Stimulated activated CD8-positive, alpha-beta memory T cell treated with anti-CD3 and anti-CD28 coated beads, Interleukin-15, amount 100 ng/mL, for 48 hours (primary cell): ENCODE measurements at places on chromosomes 16 and 17.

DNA sequence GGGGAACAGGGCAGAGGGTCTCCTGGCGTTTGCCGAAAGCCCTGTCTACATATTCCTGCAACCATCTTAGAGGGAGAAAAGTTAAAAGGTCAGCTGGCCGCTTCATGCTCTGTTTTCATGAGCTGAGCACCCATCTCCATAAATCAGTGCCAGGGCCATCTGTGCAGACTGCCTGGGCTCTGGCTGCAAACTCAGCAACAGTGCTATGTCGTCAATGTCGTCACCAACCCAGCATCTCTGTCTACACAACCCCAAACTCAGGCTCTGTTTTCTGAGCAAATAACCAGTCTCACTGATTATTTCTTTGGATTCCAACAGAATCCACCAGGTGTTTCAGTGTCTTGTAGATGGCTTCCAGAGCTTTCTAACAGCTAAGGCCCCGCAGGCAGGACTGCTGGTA is 65.0 kb downstream of the HS3ST2 start:
- DNase-seq: no peak

DNA sequence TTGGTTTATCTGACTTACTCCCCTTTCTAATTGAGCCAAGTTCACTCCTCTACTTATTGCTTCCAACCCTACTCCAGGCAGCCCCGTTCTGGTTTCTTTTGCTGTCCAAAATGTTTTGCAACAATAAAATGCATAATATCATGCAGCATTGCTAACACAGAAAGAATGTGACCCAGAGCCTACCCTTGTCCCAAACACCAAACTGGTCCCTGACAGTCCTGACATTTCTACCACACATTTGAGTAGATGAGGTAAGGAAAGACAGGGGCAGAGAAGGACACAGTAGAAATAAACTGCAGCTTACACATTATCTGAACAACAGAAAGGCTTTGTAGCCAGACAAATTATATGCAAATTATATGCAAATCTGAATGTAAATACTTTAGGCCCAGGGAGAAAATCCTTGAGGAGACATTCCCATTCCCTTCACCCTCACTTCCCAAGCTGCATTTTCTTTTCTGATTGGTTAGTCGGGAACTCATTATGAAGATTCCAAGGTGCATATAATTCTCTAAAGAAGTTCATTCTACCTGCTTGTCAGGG is 31.6 kb downstream of the SOX9 start:
- no peak for DNase-seq

GRCh38 chr17:27514595-27515413 is 58.6 kb downstream of the KSR1 start:
- DNase-seq: no peak

GRCh38 chr16:46918905-46919792 is 35.0 kb downstream of the GPT2 start:
- DNase-seq: no peak

DNA sequence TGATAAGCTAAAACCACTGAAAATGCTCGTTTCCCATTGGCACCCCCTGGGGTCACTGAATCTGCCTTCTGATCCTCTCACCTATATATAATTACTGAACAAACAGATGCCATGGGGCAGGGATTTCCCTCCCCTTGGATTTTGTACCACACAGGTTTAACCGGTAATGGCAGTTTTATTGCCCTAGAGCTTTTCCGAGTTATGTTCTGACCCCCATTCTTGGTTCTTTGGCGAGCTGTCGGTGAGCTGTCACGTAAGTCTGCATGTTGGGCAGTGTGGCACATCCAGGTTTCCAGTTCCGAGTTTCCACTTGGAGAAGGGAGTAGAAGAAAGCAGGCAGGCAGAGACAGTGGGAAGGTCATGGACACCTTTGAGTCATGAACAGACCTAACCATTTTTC is 7.1 kb downstream of the TMEM97 start:
- no peak for DNase-seq

DNA sequence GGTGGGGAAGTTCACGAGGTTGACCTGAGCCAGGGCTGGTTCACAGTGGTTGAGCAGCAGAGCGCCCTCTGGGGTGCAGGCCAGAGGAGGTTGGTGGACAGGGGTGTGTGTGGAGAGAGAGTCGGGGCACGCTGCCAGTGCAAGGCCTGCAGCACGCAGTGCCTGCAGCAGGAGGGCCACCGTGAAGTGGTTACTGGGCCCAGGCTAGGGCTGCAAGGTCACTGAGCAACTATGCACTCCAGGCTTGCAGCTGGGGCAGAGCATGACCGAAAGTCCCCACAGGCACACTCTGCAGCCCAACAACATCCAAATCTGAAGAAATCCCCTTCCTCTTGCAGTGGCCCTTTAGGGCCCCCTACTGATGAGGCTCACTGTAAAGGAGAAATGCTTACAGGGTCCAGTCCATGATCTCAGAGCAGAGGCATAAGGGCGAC is 89.1 kb upstream of the NOL11 start:
- no peak for DNase-seq

- DNase-seq: no peak
Observed at GRCh38 chr16:19754644-19755036, 36.6 kb downstream of the IQCK start.

DNA sequence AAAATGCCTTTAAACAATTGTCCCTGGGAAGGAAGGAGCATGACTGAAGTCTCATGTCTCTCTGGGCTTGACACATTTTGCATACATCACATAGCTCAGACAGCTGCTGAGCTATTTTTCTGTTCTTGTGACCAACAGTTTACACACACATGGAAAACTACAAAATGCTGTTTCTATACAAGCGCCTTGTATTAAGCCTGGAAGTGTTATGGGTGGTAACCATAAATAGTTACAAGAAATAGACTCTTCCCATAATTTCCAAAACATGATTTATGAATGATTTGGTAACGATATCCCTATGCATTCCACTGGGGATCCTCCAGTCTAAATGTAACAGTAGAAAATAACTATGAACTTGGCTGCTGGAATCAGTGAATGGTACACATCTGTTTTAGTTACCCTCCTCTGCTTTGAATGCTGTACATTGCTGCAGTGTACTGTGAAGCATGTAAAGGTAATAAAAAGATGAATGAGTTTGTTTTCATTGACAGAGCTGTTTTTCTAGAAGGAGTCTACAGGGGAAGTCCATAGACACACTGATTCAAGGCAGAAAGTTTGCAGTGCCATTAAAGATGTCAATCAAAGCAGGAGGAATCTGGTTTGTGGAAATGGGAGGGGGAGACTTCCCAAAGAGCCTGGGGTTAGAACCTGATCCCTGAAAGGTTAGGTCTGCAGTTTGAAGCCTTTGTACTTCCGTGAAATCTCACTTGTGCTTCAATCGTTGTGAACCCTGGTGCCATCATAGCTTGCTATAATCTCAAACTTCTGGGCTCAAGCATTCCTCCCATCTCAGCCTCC is 5.0 kb downstream of the ACSF2 start:
- DNase-seq: no peak

GRCh38 chr16:47059991-47060390 is 83.8 kb downstream of the NETO2 start:
- DNase-seq: no peak

DNA sequence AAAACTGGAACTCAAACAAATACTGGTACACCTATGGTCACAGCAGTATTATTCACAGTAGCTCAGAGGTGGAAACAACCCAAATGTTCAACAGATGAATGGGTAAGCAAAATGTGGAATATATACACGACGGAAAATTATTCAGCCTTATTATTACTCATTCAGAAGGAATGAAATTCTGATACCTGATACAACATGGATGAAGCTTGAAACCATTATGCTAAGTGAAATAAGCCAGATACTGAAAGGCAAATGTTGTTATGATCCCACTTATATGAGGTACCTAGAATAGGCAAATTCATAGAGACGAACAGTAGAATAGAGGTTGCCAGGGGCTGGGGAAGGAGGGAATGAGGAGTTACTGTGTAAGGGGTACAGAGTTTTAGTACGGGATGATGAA is 27.1 kb upstream of the MYLK3 start:
- DNase-seq: no peak

DNA sequence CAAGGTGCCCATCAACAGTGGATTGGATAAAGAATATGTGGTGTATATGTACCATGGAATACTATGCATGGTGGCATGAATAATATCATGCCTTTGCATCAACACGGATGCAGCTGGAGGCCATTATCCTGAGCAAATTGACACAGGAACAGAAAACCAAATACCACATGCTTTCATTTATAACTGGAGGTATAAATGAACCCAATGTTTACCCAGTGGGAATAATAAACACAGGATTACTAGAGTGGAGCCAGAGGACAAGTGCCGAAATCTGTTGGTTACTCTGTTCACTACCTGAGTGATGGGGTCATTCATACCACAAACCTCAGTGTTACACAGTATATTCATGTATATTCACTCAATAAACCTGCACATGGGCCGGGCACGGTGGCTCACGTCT is 125.2 kb downstream of the CDH11 start:
- no peak for DNase-seq

GRCh38 chr16:81456523-81457325 is 12.1 kb downstream of the CMIP start:
- no peak for DNase-seq

- DNase-seq: no peak
Observed at GRCh38 chr16:49924078-49924477, 68.2 kb upstream of the ZNF423 start.

GRCh38 chr17:13865650-13866049 is 203.7 kb upstream of the COX10 start:
- no peak for DNase-seq

DNA sequence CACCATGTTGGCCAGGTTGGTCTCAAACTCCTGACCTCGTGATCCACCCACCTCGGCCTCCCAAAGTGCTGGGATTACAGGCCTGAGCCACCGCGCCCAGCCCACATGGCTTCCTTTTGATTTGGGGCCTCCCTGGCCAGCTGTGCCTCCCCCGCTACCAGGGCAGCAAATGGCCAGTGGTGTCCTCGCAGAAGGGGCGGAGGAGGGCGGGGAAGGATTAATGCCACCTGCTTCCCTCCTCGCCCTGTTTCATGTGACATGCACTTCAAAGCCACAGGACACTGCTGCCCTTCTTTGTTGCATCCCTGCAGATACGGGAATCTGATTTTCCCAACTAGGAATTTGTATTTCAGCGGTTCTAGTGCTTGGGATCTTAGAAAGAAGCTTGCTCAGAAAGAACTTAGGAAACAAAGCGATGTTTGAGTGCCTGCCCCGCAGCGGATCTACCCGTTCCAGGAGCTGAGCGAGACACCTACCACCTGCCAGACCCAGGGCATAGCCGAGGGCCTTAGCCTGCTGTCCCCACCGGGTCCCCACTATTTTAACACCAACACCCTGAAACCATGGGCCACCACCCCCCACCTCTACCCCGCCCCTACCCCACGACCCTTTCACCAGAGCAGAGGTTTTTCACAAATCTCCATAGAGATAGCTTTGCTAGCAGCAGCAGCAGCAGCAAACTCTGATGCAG is 37.7 kb upstream of the CCDC182 start:
- no peak for DNase-seq

DNA sequence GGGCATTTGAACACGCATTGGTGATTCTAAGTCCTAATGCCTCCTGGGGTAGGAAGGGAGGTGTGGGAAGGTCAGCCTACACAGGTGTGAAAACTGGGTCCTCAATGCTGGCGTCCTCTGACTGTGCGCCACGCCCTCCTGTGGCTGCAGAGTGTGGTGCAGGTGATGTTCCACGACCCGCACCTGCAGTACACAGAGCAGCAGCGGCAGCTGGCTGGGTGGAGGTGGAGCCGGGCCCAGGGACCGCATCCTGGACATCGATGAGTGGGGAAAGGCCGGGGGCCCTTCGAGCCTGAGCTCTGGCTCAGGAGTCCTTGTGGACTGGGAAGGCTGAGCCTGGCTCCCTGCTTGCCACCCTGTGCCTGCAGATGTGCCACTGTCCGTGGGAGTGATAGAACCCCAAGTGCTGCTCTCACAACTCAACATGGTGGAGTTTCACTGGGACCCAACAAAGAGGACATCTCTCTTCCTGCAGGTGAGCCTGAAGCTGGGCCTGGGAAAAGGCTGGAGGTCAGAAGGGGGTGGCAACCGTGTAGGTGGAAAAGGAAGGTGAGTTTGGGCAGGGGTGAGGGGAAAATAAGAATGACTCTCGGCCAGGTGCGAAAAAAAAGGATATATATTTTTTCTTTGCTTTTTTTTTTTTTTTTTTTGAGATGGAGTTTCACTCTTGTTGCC is 14.0 kb upstream of the STAC2 start:
- DNase-seq: peak; percentile 28

DNA sequence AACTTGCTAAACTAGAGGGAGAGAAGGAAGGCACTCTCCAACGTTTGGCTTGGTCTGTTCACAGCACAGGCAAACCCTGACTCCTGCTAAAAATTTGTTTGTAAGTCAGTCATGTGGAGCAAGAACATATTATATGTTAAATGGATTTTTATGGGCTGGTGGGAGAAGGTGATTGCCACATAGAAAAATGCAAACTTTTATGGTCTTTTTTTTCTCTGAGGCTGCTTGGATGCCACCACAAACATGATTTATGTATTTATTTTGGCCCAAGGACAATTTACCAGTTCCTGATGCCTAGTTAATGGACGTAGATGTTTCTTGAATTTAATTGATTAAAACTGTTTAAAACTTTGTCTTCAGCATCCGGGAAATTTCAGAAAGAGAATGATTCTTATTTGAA is 274.2 kb upstream of the MYOCD start:
- no peak for DNase-seq

GRCh38 chr17:21282231-21282630 is 2.3 kb upstream of the MAP2K3 start:
- DNase-seq: no peak

DNA sequence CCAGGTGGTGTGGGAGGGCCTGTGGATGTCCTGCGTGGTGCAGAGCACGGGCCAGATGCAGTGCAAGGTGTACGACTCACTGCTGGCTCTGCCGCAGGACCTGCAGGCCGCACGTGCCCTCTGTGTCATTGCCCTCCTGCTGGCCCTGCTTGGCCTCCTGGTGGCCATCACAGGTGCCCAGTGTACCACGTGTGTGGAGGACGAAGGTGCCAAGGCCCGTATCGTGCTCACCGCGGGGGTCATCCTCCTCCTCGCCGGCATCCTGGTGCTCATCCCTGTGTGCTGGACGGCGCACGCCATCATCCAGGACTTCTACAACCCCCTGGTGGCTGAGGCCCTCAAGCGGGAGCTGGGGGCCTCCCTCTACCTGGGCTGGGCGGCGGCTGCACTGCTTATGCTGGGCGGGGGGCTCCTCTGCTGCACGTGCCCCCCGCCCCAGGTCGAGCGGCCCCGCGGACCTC is 798 bp downstream of the CLDN9 start:
- no peak for DNase-seq

DNA sequence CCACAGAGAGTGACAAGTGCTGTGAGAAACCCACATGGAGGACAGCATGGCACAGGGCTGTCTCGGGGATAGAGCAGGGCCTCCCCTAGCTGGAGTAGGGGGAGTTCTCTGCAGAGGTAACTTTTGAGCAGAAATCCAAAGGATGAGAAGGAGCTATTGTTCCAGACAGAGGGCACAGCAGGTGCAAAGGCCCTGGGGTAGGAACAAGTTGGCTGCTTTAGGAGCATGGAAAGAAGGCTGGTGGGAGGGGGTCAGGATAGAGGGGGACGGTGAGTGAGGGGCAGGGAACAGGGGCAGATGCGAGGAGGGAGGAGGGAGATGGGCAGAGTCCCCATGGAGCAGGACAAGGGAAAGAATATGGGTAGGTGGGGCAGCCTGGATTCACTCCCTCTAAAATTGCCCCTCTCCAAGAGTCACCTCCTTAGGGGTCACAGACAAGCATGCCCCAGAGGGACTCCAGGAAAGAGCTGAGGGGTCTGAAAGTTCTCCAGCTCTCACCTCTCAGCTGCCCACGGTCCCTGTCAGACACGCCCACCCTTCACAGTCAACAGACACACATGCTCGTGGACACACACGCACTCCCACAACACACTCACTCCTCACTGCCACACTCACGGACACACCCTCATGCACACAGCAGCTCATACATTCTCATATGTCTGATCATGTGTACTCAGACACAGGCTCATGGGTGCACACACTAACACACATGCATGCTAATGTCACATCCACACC is 110.7 kb downstream of the LITAF start:
- DNase-seq: no peak
